Ascending aorta (tissue), 2 donors: ENCODE measurements at places on chromosomes 11 and 22.
A peak's percentile ranks its signal among the peaks of the same experiment; 100 is the strongest.

GRCh38 chr22:32164075-32164860 is 5.2 kb upstream of the C22orf42 start:
- DNase-seq = no peak

DNA sequence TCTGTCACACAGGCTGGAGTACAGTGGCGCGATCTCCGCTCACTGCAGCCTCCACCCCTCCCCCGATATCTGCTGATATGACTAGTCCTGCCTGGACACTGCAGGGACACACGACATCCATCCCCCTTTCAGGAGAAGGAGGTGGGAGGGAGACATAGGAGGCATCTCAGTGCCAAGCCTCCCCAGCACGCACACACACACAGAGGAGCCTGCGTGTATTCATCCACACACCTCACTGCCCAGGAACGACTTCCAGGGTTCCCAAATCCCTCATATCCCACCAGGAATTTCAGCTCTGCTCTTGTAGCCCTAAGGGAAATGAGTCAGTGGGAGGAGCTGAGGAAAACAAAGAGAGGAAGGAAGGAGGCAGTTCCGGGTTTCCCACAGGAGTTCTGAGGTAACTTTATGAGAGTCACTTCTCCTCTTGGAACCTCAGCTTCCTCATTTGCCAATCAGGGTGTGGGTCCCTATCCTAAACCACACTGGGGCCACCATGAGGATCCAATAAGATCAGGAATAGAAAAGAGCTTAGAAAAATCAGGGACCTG is 37.2 kb upstream of the ACER3 start:
- no peak for DNase-seq

- no peak for DNase-seq
Observed at GRCh38 chr11:9206496-9206895, 58.7 kb downstream of the DENND5A start.

- no peak for DNase-seq
Observed at GRCh38 chr11:35015621-35016387, 99.4 kb downstream of the PDHX start.

GRCh38 chr22:41094041-41094593 is 1.7 kb downstream of the EP300 start:
- no peak for DNase-seq

GRCh38 chr11:108933630-108934029 is 268.8 kb downstream of the DDX10 start:
- DNase-seq = no peak

- no peak for DNase-seq
Observed at GRCh38 chr11:19891022-19891421, 178.4 kb downstream of the NAV2 start.

GRCh38 chr11:32358729-32359128 is 76.6 kb downstream of the WT1 start:
- no peak for DNase-seq

DNA sequence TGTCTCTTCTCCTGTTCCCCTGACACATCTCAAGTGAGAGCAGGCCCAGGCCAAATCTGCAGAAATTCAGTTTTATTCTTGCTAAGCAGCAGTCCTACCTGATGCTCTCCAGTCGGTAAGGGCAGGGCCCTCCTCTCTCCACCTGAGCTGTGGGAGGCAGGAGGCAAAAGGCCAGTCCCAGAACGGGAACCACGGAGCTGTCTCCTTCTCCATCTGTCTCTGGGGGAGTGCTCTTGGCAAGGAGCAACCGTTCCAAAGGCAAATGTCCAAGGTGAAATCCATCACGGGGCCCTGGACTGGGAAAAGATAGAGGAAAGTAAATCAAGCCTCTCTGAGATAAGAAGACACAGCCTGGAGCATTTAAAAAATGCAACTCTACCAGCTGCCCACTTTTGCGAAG is 65.2 kb upstream of the CDON start:
- DNase-seq = no peak

DNA sequence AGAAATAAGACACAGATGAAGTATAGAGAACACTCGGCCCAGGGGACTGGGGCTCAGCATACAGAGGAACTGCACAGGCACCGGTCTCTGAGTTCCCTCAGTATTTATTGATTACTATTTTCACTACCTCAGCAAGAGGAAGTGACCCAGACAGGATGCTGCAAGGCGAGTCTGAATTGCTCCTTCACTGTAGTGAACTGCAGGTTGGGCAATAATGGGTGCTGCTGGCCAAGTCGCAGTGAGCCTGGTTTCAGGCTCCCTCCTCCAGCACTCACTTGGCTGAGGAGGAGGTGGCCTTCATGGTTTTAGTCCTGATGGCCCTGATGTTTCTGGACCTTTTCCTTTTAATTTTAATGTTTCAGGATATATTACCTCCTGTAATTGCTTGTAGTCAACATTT is 10.4 kb downstream of the OR52K2 start:
- DNase-seq = no peak

GRCh38 chr22:44245867-44246266 is 65.1 kb downstream of the PARVG start:
- DNase-seq = peak; percentile 33

- DNase-seq = no peak
Observed at GRCh38 chr22:28826921-28827320, 26.6 kb upstream of the XBP1 start.

GRCh38 chr22:33593818-33594217 is 326.5 kb downstream of the LARGE1 start:
- no peak for DNase-seq

DNA sequence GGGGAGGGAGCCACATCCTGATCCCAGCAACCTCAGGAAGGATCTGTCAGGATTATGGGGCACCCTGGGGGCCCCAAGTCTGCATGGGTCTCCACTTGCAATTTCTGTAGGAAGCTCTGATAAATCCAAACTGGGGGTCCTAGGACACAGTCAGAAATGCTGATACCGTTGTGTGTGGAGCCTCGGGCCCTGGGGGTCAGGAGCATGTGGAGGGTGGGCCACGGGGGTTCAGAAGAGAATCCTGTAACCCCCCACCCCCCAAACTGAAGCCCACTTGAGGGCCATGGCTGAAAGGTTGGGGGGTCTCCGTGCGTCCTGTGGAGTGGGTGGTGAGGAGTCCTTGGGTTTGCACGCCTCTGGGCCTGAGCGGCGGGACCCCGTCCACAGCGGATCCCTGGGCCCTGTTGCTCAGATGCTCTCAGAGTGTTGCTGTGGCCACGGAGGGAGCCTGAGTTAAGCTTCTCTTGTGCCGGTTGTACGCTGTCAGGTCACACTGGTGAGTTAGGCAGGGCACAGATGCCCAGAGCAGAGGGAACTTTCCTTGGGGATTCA is 72.2 kb downstream of the LRP5 start:
- no peak for DNase-seq

GRCh38 chr11:34243600-34244464 is 114.0 kb downstream of the ABTB2 start:
- DNase-seq = peak; percentile 71

GRCh38 chr11:122882189-122882856 is at the start of gene JHY:
Gene JHY, plus strand, starts transcription at chr11:122882759. Its CDS starts 3,091 bp downstream, at chr11:122885850.
- peak; percentile 80 for DNase-seq

- no peak for DNase-seq
Observed at GRCh38 chr22:39374801-39375200, 24.8 kb upstream of the TAB1 start.

DNA sequence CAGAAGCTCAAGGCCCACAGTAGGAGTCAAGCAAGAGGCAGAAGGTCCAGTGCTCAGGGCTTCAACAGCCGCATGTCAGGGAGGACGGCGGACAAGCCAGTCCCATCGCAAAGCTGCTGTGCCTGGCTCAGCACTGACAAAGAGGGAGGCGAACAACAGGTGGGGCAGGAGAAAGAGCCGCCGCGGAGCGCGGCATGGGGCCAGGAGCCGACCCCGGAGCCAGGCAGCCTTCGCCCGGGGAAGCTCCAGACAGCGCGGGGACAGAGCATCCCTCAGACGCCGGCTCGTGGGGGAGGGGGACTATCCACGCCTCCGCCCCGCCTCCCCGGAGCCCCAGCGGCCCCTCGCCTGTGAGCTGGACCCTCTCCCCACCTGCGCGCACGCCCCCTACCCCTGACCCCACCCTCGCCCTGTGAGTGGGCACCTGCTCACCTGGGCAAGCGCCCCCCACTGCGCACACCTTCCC is 369 bp downstream of the DHCR7 start:
- DNase-seq = no peak

- DNase-seq = no peak
Observed at GRCh38 chr11:2846056-2846455, 39.5 kb downstream of the CDKN1C start.

- no peak for DNase-seq
Observed at GRCh38 chr22:46102159-46102558, 48.2 kb upstream of the PPARA start.

- DNase-seq = no peak
Observed at GRCh38 chr11:85062659-85063058, 564.5 kb downstream of the DLG2 start.

- no peak for DNase-seq
Observed at GRCh38 chr11:18617688-18618341, 16.3 kb downstream of the SPTY2D1 start.

GRCh38 chr11:63523151-63523550 is 13.5 kb upstream of the PLAAT4 start:
- DNase-seq = no peak

DNA sequence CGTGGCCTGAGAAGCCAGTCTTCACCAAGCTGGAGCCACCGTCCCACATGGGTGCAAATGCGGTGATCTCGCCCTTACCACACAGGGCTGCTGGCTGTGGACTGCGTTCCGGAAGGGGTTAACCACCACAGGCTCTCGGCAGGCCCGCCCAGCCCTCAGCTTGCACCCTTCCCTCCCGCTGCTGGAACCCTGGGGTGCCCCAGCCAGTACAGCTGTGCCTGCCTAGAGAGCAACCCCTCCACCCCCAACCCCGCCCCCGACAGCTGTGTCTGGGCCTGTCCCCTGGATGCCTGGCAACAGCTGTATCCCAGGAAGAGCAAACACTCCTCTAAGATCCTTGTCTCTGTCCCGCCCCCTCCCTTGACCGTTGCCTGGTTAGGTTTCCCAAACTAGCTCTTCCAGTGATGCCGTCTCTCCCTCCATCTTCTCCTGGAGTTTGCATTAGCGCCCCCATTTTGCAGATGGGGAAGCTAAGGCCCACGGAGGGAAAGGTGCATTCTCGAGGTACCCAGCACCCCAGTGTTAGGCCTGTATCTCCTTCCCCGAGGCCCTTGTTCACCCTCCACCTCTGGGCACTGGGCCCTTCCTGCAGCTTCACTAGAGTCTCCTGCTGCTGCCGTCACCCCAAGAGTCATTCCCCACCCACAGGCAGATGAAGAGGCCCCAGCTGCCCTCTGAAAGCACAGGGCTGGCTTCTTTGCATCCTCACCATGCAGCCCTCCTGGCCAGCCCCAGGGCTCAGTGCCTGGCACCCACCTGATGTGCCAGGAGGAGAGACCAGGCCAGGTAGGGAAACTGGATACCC is 12.6 kb upstream of the COX8A start:
- no peak for DNase-seq

- DNase-seq = no peak
Observed at GRCh38 chr22:24400034-24400725, 27.2 kb upstream of the ADORA2A start.

DNA sequence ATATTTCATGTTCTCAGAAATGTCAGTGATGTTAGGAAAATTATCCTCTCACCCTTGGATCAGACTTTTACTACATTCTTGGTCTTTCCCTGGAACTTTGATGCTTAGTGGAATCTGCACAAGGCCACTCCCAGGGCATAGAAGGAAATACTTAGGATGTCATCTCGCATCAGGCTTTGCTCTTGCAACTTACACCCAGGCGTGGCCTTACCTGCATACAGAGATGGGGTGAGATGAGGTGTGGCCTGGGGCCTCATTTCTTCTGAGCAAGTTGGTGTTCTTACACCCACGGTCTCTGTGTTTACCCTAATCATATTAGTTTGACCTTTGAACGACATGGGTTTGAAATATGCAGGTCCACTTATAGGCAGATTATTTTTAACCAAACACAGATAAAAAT is 19.0 kb upstream of the OR52K2 start:
- no peak for DNase-seq

DNA sequence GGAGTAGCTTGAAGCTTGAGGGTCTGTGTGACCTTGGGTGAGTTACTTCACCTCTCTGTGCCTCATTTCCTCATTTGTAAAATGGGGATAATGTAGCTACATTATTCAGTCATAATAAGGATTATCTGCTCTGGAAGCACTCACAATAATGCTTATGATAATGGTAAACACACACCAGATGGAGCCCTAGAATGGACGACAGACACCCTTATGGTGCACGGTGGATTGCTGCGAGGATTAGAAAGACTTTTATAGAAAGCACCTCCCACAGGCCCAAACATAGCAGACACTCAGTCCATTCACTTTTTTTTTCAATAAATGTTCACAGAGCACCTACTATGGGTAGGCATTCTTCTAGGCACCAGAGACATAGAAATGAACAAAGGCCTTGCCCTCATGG is 53.8 kb downstream of the LARGE1 start:
- no peak for DNase-seq

DNA sequence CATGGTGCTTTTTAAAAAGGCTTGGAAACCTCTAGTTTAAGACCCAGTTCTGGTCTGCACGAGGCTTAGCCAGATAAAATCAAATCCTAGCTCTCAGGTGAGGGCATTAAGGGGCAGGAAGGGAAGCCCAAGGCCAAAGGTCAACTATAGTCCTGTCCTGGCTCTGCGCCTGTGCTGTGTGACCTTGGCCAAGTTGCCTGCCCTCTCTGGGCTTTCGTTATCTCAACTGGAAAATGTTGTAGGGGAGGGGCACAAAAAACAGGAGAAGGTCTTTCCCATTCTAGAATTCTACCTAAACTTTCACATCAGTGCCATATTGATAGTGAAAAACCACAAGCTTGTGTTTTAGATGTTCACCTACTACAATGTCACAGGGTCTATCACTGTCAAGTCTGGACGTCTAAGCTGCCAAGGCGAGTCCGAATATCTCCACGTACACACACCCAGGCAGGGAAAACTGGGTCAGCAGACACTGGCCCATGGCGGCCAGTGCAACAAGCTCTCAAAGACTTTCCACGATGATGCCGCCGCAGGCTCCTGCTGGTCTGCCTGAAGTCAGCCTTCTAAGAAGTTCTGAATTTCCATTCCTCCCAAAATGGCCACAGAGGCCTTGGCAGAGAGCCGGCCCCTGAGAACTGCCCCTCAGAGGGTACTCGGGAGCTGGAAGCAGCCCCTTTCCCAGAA is 18.0 kb downstream of the MN1 start:
- DNase-seq = no peak

DNA sequence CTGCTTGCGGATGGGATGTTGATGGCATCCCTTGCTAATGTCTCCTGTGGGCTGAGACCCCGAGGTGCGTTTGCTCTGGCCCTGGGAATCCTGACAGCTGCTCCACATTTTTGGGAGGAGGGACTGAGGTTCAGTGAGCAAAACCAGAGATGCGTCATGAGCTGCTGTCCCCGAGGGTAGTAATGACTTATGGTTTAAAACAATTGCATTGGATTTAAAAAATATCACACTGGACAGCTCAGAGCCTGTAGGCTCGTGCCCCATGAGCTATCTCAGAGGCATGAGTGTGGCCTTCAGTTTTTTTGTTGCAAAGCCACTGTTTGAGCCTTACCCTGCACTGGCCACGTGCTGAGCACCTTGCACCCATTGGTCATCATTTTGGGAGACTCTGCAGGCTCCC is 20.9 kb upstream of the PARVG start:
- DNase-seq = no peak

GRCh38 chr11:73333640-73334383 is 25.7 kb downstream of the ARHGEF17 start:
- DNase-seq = no peak

- DNase-seq = no peak
Observed at GRCh38 chr11:1130276-1131032, 27.3 kb upstream of the MUC5AC start.
